ENCODE measurements at places on chromosomes 2 and 18.

DNA sequence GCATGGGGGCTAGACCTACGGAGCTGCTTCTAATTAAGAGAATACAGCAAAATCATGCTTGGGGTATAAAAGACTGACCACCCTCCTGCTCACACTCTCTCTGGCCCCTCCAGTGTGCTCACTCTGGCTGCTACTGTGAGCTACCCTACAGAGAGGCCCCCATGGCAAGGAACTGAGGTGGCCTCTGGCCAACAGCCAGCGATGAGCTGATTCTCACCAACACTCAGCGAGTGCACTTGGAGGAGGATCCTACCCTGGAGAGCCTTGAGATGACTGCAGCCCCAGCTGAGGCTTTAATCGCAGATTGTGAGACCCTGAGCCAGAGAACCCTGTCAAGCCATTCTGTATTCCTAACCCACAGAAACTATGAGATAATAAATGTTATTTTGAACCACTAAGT, 88.2 kb downstream of the GFPT1 start:
- DNase-seq: no peak

- no peak for DNase-seq
Observed at GRCh38 chr2:147133286-147133908, 711.4 kb upstream of the ACVR2A start.

GRCh38 chr2:102021779-102022178, 30.0 kb downstream of the IL1R2 start:
- no peak for DNase-seq

DNA sequence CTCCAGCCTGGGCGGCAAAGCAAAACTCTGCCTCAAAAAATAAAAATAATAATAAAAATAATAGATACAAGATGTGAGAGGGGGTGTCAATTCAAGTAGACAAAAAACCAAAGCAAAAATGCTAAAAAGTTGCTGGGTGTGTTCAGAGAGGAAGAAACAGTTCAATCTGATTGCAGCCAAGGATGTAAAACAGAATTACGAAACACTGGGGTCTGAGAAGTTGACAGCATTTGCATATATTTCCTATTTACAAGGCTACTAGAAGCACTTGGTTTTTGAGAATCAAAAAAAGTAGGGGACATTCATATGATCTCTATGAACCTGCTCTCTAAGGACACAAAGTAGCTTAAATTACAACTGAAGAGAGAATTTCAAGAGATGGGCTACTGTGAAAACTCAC, 7.6 kb downstream of the TRIP12 start:
- DNase-seq: no peak

DNA sequence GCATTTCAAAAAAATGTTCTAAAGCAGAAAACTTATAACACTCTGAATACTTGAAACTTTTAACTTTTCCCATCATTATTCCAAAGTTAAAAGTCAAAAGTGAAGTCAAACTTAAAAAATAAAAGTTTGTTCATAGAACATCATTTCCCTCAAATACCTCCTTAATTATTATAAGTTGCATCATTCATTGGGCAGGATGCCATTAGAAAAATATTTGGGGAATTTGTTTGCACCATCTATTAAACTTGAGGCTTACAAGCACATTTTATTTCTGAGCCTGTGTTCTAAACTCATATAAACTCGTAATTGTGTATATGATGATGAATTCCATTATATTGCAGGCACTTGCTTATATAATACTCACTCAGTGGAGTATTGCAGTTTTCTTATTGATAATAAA, 588.0 kb upstream of the NRXN1 start:
- no peak for DNase-seq
